Sigmoid colon (tissue), 7 donors: ENCODE measurements at places on chromosomes 1 and 21. TPM values are rescaled to one million over a fixed set of nuclear protein-coding genes. Genes with fewer than 3 reads are reported as not detected.
A peak's percentile ranks its signal among the peaks of the same experiment; 100 is the strongest.

DNA sequence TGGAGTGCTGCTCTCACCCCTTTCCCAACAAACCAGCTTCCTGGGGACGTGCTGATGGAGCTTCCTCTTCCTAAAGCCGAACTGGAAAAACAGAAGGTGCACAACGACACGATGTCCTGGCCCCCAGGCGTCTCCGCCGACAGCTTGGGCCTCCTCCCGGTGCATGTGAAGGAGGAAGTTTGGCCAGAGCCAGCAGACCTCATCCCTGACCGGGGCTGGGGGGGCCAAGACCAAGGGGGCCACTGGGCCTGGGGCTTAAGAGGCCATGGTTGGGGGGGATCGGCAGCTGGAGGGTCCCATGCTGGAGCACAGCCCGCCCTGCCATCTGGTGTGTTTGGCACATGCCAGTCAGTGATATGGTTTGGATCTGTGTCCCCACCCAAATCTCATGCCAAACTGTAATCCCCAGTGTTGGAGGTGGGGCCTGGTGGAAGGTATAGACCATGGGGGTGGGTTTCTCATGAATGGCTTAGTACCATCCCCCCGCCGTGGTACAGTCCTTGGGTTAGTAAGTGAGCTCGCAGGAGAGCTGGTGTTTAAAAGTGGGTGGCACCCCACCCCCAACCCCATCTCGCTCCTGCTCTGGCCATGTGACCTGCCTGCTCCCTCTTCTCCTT lies 6.4 kb downstream of the HES4 start:
- DNase-seq: no peak
- H3K4me3 ChIP-seq: no peak overlapping the region

GRCh38 chr1:243471754-243472745 lies 216.2 kb downstream of the SDCCAG8 start:
- no peak overlapping the region for H3K27ac ChIP-seq
- no peak for DNase-seq
- H3K4me1 ChIP-seq: peaks cover 16% of the 10 kb centered on the region
- H3K36me3 ChIP-seq: no peaks in the 10 kb centered on the region

DNA sequence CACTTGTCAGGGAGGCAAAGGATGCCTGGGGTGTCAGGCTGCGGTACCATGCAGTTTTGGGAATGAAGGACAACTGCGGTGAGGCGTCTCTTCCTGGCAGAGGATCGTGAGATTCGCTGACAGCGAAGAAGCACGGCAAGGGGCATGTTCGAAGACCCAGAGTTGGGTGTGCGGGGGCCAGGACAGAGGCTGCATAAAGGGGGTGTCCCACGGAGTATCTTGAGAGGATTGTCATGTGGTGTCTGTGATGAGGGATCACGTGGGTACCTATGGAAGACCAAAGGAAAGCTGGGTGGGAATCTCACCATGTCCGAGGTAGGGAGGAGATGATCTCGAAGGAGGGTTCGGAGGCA lies 372 bp downstream of the SLC25A44 start:
- H3K27me3 ChIP-seq: no peaks in the 10 kb centered on the region
- no peak for DNase-seq
- H3K4me3 ChIP-seq: peak overlapping the region; percentile 86

- H3K27me3 ChIP-seq: no peaks in the 10 kb centered on the region
- no peak for DNase-seq
- no peaks in the 10 kb centered on the region for H3K4me1 ChIP-seq
- no peaks in the 10 kb centered on the region for H3K36me3 ChIP-seq
- H3K4me3 ChIP-seq: no peak overlapping the region
- H3K27ac ChIP-seq: no peak overlapping the region
Observed at GRCh38 chr21:15688809-15689208, 41.0 kb upstream of the USP25 start.

GRCh38 chr1:59502009-59502691 lies 205.3 kb downstream of the FGGY start:
- no peaks in the 10 kb centered on the region for H3K27me3 ChIP-seq
- no peak for DNase-seq
- H3K4me1 ChIP-seq: no peaks in the 10 kb centered on the region
- no peak overlapping the region for H3K4me3 ChIP-seq
- no peaks in the 10 kb centered on the region for H3K36me3 ChIP-seq
- H3K27ac ChIP-seq: no peak overlapping the region

DNA sequence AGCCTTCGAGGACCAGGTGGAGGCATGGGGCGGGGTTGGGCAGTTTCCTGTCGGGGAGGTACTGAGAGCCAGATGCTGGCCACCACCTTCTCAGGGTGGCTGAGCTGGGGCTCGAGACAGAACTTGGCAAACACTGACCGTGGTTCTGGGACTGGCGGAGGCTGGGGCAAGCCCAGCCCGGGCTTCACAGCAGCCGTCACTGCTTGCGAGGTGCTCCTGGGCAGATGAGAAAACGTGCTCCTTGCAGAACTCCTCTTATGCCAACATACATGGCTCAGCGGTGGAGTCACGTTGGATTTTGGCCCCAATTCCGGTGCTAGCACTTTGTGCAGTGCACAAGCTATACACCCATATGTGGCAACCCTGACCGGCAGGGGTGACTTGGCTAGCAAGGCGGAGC lies 69.2 kb downstream of the RUNX3 start:
- no peaks in the 10 kb centered on the region for H3K4me1 ChIP-seq
- H3K4me3 ChIP-seq: no peak overlapping the region
- H3K27ac ChIP-seq: no peak overlapping the region
- no peaks in the 10 kb centered on the region for H3K36me3 ChIP-seq
- H3K27me3 ChIP-seq: no peaks in the 10 kb centered on the region

DNA sequence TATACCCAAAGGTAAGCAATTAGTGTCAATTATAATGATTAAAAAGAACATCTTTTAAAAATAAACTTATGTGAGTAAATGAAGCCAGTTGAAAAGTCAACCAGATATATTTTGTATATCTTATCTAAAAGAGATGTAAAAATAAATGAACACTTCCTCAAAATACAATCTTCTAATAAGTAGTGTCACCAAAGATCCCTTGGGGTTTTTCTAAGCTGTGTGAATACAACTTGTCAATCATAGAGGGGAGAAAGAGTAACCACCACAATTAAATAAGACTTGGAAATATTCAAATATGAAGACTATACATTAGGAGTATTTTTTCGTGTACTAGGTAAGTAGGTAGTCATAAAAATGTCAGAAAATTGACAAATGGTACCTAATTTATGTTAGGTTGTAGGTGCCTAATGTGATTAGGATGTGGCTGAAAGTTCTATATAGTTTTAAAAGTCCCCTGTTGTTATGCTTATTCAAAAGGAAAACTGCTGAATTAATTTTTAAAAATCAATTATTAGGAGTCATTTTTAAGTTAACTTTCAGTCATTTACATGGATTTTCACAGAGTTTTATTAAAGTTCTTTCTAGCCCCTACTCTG lies 72.6 kb downstream of the RASAL2 start:
- peaks cover 30% of the 10 kb centered on the region for H3K4me1 ChIP-seq
- DNase-seq: no peak
- no peaks in the 10 kb centered on the region for H3K36me3 ChIP-seq
- no peak overlapping the region for H3K27ac ChIP-seq
- no peak overlapping the region for H3K4me3 ChIP-seq

- peaks cover 6% of the 10 kb centered on the region for H3K4me1 ChIP-seq
- peak overlapping the region; percentile 57 for H3K27ac ChIP-seq
- H3K4me3 ChIP-seq: peak overlapping the region; percentile 49
- H3K36me3 ChIP-seq: no peaks in the 10 kb centered on the region
Observed at GRCh38 chr1:89199525-89200031, 836 bp upstream of the GBP4 start.

DNA sequence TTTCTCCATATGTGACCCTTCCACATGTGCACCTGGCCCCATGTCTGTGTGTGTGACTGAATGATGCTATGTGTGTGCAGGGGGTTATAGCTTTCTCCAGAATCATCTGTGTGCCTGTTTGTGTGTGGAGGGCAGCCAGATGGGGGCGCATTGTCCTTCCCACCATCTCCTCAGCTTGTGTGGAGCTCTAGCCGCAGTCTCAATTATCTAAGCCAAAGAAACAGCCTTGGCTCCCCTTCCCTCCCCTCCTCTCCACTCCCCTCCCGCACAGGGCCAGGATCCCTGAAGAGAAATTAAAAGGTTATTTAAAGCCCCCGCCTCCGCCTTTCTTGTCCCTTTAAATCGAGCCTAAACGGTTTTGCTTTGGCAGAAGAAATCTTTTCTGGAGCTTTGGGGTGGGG lies 1.8 kb upstream of the DMBX1 start:
- DNase-seq: no peak
- H3K27me3 ChIP-seq: peaks cover 58% of the 10 kb centered on the region
- peaks cover 24% of the 10 kb centered on the region for H3K4me1 ChIP-seq

GRCh38 chr1:109850194-109850593 lies 60.5 kb upstream of the CSF1 start:
- no peak for DNase-seq
- no peak overlapping the region for H3K27ac ChIP-seq
- no peaks in the 10 kb centered on the region for H3K36me3 ChIP-seq
- H3K4me3 ChIP-seq: no peak overlapping the region
- H3K27me3 ChIP-seq: no peaks in the 10 kb centered on the region
- H3K4me1 ChIP-seq: no peaks in the 10 kb centered on the region

DNA sequence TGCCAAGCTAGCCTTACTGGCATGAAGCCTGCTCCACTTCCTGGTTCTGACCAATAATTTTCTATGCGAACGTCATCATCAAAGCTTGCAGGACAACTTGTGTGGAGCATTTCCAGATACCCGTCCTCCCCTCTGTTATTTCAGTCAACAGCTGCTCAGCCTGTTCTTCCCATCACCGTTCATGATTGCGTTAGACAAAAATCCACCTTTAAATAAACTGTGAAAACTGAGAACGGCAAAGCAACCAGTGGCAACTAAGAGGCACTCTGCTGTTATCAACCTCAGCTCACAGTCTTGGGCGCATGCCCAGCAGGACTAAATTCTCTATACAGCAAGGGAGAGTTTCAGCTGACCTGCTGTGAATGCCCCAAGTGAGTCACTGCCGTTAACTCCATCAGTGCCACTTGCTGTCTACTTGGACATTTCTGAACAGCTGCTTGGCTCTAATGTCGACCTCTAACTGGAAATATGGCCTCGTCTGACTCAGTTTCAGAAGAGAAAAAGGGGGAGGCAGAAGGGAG lies 207.4 kb upstream of the RUNX1 start:
- H3K27ac ChIP-seq: peak overlapping the region; percentile 72
- H3K36me3 ChIP-seq: no peaks in the 10 kb centered on the region
- no peak overlapping the region for H3K4me3 ChIP-seq

DNA sequence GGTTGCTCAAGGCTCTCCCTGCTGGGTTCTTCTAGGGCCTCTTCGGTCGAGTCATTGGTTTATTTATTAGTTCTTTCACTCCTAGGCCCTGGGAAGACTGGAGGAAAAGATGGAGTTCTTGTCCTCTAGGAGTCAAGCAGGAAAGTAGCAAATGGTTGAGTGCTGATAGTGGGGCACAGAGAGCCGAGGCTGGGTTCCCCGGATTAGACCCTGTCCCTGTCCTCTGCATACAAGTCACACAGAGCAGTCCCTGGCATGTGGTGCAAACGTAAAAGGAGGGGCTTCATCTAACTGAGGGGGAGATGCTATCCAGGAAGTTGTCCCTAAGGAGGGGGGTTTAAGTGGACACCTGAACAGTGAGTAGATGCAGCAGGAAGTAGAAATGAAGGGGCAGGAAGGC lies 19.2 kb upstream of the KCNE2 start:
- peaks cover 57% of the 10 kb centered on the region for H3K4me1 ChIP-seq
- H3K36me3 ChIP-seq: no peaks in the 10 kb centered on the region
- peak overlapping the region; percentile 67 for H3K27ac ChIP-seq
- no peaks in the 10 kb centered on the region for H3K27me3 ChIP-seq
- no peak for DNase-seq
- H3K4me3 ChIP-seq: no peak overlapping the region

GRCh38 chr1:4110888-4111287 lies 210.8 kb upstream of the C1orf174 start:
- no peaks in the 10 kb centered on the region for H3K4me1 ChIP-seq
- no peak overlapping the region for H3K4me3 ChIP-seq
- DNase-seq: peak; percentile 40
- no peaks in the 10 kb centered on the region for H3K36me3 ChIP-seq
- H3K27ac ChIP-seq: no peak overlapping the region

- H3K36me3 ChIP-seq: no peaks in the 10 kb centered on the region
- H3K4me1 ChIP-seq: no peaks in the 10 kb centered on the region
- no peak for DNase-seq
- no peak overlapping the region for H3K27ac ChIP-seq
- H3K4me3 ChIP-seq: no peak overlapping the region
Observed at GRCh38 chr1:204340081-204340889, 19.4 kb downstream of the PLEKHA6 start.

- peak; percentile 54 for DNase-seq
- no peak overlapping the region for H3K4me3 ChIP-seq
- H3K27ac ChIP-seq: no peak overlapping the region
- H3K4me1 ChIP-seq: no peaks in the 10 kb centered on the region
Observed at GRCh38 chr1:43317817-43318471, 17.2 kb downstream of the TIE1 start.

- no peak for DNase-seq
- H3K4me3 ChIP-seq: no peak overlapping the region
- no peak overlapping the region for H3K27ac ChIP-seq
- H3K4me1 ChIP-seq: no peaks in the 10 kb centered on the region
- no peaks in the 10 kb centered on the region for H3K36me3 ChIP-seq
- H3K27me3 ChIP-seq: no peaks in the 10 kb centered on the region
Observed at GRCh38 chr1:14815175-14815877, 216.8 kb downstream of the KAZN start.

DNA sequence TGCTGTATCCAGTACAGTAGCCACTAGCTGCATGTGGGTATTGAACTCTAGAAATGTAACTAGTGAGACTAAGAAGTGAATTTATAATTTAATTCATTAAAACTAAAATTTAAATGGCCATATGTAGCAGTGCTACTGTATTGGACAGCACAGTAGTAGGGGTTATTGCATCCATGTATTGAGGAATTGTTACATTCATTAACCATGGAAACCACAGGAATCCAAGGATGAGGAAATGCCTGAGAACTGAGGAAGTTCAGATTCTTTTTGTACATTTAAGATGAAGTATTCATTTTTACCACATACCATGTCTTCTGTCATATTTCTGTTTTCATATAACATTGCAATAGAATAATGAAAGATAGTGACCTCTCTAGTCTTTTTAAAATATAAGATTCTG lies 2.6 kb downstream of the MTF2 start:
- no peak for DNase-seq
- peaks cover 31% of the 10 kb centered on the region for H3K4me1 ChIP-seq
- no peak overlapping the region for H3K4me3 ChIP-seq
- peaks cover 5% of the 10 kb centered on the region for H3K36me3 ChIP-seq

The ICOSLG gene
- 0.27 TPM for total RNA-seq

The TGFB2 gene
- 7.8 TPM for total RNA-seq

The PEX19 gene
- total RNA-seq: 53.6 TPM

The ATXN7L2 gene
- 12.2 TPM for total RNA-seq
